ENCODE measurements at places on chromosomes 4 and X.

- DNase-seq, result no peak
These were observed 185.6 kb upstream of the S100G start for GRCh38 chrX:16464369-16464768.

DNA sequence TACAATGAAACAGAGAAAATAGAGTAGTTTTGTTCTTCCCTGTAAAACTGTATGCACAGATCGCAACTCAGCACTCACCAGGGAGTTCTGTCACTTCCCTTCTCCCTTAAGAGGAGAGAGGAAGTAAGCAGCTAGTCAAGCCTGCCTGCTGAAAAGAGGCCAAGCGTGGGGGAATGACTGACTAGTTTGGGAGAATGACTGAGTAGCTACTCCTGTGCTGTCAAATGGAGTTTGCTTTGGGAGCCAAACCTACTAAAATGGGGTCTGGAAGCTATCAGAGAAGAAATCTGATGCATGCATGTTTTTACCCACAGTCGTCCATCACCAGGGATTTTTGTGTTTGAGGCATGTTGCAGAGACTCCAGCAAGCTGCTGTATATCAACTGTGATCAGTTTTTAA lies 54.6 kb upstream of the LHFPL1 start:
- DNase-seq, result no peak

DNA sequence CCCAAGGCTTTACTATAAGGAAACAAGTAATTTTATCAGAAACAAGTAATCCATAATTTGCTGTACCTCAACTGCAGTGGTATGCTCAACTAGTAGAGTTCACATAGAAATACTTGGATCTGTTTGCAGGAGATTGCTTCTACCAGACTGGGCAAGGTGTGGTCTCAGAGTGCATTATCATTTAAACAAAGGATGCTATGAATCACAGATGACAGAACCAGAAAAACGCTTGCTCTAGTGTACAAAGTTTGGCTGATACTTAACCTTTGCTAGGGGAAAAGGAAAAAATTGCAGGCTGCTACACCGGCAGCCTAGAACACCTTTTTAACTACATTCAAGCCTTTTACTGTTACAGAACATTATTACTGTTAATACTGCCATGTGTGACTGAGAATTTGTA lies 97.1 kb downstream of the ENOX2 start:
- DNase-seq, result no peak

DNA sequence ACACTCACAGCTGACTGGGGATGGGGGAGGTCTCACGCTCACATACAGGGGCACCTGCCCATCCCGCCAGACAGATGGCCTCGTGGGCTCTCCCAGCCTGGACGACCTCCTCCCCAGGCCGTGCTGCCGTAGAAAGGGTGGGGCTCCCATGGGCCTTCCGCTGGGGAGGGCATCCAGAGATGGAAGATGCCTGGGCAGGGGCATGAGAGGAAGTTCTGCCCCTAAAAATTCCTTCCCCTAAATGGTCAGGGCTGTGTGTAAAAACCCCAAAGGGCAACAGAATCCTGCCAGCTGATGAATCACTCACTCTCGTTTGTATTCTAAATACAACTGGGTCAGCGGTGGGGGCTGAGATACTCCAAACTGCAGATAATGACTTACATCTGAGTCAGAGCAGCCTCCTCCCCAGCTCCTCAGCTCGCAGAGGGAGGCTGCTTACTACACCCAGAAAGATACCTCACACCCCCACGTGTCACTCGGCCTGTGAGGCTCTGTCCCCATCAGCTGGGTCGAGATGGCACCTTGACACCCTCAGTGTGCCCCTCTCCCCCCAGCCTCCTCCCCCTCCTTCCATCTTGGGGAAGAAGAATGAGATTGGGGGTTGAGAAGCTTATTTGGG lies 10.1 kb downstream of the WDR1 start:
- no peak for DNase-seq

DNA sequence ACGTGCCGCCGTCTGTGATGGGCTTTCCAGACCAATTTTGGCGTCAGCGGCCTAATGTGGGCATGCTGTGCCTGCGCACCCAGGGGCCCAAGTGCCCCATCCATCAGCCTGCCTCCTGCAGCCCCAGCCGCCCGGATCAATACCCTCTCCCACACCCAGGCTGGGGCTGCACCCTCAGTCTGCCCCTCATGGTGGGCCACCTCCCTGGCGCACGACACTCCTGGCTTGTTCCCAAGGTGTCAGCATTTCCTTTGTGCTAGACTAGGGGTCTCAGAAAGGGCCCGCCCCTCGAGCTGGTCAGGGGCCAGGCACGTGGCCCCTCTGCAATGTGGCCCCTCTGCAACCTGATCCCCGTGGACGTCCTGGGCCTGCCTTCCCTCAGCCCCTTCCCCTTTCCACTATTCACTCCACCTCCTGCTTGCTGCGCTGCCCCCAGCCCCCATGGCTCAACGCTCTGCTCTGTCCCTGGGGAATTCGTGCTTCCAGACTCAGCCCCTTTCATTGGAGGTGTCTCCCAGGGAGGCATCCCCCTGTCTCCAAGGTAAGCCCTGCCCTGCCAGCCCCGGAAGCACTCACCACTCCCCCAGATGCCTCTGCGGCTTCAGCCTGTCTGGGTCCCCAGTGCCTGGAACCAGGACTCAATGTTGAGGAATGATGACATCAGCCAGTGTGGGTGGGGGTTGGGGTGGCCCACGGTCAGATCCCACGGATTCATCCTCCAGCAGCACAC lies 130.8 kb downstream of the HMX1 start:
- DNase-seq, result no peak

GRCh38 chrX:74492720-74493201 lies 71.5 kb downstream of the SLC16A2 start:
- no peak for DNase-seq

GRCh38 chr4:84238247-84239090 lies 260.6 kb downstream of the NKX6-1 start:
- DNase-seq, result no peak

DNA sequence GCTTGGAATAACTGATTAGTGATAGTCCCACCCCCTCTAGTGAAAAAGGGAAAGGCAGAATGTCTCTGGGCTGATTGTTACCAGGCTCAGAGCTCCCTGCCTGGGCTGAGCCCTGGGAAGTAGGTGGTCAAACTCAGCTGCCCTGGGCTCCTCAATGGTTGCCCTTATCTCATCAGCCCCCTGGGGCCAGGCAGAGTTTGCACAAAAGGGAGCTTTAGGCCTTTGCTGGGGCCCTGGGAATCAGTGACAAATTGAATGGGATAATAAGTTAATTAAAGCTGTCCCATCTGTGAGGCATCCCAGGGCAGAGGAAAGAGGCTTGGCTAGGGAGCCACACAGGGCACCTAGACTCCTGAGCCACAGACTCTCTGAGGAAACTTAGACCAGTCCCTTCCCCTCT lies 89.0 kb downstream of the EFNB1 start:
- no peak for DNase-seq

- DNase-seq, result no peak
These were observed 73.2 kb downstream of the HAUS3 start for GRCh38 chr4:2168469-2169319.

GRCh38 chrX:34848281-34848680 lies 94.3 kb upstream of the FAM47B start:
- no peak for DNase-seq

- no peak for DNase-seq
These were observed 239.3 kb downstream of the C4orf33 start for GRCh38 chr4:129335276-129335675.

DNA sequence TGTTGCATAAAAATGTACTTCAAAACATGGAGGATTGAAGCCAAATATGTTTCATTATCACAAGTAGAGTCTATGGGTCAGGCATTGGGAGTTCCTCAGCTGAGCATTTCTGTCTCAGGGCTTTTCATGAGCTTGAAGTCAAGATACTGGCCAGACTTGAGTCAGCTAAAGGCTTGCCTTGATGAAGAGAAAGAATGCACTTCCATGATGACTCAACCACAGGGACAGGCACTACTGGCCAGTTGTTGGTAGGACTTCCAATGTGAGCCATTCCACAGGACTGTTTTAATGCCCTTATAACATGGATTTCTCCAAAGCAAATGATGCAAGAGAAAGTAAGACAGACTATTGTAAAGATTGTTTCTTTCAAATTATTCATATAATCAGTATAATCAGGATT lies 895.6 kb downstream of the RAB28 start:
- DNase-seq, result no peak

DNA sequence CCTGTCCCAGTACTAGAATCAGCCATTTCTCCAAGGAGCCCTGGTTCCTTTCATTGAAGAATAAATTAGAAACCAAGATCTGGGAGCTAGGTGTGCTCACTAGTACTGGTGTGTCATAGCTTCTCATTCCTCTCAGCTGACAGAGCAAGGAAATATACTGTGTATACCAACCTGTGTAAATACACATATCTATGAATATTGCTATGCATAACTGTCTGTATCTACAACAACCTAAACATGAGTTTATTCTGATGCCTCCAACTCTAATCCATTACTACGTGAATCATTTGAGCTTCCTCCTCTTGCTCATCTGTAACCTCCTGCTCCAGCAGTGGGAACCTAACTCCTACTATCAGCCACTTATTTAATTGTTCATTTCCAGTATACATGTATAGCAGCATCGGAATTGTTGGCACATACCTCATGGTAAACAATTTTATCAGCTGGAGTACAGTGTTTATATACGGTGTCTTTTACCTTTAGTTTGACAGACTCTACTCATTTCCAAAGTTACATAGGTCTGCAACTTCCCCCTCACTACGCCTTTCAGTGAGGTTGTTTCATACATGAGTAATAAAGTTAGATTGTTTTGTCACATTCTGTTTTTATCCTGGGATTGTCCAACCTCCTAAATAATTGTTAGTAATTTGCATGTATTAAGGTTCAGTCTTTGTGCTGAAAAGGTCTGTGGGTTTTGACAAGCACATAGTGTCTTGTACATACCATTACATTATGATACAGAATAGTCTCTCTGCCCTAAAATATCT lies 7.1 kb upstream of the SCRG1 start:
- no peak for DNase-seq

GRCh38 chr4:100576570-100576969 lies 58.7 kb upstream of the EMCN start:
- DNase-seq, result no peak

DNA sequence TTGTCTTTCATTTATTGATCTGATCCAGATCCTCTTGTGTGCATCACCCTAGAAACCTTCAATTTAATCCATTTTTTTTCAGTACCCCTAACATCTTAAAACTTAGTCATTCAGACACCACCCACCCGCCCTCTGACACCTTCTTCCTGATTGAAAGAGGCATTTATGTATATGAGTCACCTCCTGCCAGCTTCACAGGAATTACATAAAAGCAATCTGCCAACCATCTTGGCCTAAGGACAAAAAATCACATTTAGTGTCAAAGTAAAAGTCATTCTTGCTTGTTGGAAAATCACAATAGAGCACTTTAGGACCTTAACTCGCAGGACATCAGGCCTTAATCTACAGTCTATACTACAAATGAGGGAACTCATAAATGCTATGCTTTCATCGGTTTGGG lies 52.1 kb downstream of the NDST3 start:
- no peak for DNase-seq

- no peak for DNase-seq
These were observed 4.2 kb upstream of the CXCL1 start for GRCh38 chr4:73864961-73865360.

GRCh38 chrX:48306175-48306574 lies 50.3 kb downstream of the SSX3 start:
- DNase-seq, result no peak
